ENCODE measurements at places on chromosomes 2 and 18.
A peak's percentile ranks its signal among the peaks of the same experiment; 100 is the strongest.

GRCh38 chr18:55246278-55246677 lies 287.0 kb upstream of the CCDC68 start:
- no peak for DNase-seq

DNA sequence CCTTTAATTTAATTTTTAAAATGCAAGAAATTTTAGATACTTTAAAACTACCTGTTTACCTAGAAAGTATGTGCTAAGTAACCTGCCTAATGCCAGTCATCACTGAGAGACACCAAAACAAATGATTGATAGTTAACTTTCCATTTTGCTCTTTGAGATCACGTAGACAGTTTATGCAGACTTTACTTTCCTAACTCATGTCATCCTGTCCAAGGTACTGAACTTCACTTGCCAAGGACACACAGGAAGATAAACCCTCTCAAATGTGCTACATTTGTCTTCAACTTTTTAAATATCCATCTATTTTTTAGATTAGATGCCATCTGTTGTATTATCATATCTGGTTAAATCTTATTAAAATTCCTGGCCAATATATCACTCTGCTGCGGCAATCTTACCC lies 20.1 kb upstream of the SCN1A start:
- no peak for DNase-seq

- peak; percentile 50 for DNase-seq
Measured at GRCh38 chr18:75070625-75071483, 138.1 kb downstream of the PTGR3 start.

GRCh38 chr2:130353291-130354138 lies 2.3 kb upstream of the PTPN18 start:
- no peak for DNase-seq

GRCh38 chr2:232375164-232375563 lies 3.4 kb upstream of the ALPP start:
- no peak for DNase-seq
